Stimulated activated CD4-positive, alpha-beta T cell treated with anti-CD3 and anti-CD28 coated beads, TNF-alpha, amount 100 ng/mL, for 4 hours (primary cell): ENCODE measurements at places on chromosomes 6 and 20.
A peak's percentile ranks its signal among the peaks of the same experiment; 100 is the strongest.

DNA sequence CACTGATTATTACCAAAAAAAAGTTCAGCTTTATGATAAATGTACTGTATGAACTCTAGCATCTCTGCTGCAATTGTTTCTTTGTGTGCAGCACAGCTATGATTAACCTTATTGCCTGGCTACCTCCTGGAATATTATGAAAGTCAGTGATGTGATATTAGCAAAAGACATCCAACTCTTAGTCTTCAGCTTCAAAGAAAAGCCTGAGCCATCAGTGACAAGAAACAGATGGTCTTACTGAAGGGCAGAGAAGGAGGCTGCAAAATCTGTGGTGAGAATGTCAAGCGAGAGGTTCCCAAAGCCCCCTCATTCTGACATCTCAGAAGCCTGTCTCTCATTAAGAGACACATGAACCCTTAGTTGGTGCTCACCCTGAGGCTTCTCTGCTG is 89.4 kb upstream of the TNFAIP3 start:
- no peak for DNase-seq

DNA sequence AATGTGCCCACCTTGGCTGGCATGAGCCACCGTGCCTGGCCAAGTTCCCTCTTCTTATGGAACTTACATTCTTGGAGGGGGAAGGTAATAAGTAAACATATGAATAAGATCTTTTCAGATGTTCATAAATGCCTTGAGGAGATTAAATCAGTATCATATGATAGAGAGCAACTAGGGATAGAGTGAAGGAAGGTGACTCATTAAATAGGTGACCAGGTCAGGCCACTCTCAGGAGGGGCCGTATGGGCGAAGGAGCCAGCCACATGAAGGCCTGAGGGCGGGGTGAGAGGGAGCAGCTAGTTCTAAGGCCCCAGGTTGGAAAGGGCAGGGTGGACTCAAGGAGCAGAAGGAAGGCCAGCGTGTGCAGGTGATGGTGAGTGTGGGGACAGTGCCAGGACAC is 91.1 kb downstream of the UST start:
- DNase-seq = no peak

DNA sequence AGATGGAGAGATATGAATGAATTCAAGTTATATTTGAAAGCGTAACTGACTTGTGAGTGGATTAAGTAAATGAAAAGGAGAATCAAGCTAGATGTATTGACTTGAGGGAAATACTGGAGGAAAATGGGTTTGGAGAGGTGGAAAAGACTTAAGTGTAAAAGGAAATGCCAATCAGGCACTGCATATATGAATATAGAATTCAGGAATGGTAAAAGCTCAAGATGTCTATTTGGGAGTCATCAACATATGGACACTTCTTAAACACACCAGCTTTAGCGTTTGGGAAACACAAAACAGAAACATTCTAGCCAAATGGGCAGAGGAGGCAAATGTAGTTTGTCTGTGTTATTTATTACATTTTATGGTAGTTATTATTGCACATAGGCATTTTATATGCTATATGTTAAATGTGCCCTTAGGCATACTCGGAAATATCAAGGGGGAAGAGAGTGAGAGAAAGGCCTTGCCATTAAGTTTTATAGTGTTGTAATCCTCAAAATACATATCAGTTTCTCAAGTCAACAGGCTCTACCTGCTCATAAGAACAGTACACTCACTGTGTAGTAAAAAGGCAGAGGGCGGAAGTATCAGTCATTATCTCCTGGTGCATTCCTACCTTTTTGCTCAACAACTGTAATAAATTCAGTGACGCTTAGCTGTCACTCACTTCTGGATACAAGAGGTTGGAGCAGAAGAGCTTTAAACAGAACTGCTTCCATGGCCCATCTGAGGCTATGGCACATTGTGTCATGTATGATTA is 33.7 kb upstream of the ME1 start:
- DNase-seq = no peak

DNA sequence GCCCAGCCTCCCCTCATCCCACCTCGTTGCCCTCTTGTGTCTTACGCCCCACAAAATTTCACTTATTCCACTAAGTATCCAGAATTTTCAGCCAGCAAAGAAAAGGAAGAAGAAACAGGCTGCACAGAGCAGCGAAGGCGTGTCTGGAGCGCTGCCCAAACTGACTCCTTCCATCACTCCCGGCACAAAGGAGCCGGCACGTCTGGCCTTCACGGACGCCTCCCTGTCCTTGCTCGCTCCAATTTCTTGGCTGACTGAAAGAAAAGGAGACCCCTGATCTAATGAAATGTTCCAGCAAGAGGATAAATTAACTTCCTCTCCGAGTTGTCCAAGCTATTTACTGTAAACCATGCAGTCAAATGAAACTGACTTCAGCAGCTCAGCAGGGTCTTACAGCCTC is 152.3 kb upstream of the CDH4 start:
- DNase-seq = no peak

DNA sequence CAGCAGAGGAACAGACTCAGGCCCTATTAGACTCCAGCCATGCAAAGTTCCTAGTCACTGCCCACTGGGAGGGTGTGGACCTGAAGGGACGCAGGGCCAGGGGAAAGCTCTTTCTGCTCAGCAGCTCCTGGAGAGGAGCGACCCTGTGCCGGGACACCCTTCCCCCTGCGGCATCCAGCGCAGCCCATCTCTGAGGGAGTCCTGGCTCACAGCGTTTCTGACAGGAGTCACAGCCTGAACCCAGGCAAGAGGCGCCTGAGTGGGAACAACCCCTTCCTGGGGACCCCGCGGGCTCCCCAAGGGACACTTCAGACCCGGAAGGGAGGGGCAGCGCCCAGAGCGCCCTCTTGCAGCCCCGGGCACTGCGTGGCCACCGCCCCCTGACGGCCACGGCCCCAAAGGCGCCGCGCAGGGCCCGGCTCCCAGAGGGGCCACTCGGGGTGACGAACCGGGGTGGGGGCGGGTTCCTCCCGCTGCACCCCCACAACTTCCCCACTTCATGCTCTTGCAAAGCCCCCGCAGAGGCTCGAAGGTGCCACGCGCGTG is 862 bp downstream of the UCKL1 start:
- DNase-seq = peak; percentile 36

GRCh38 chr20:52118696-52119095 is 72.9 kb downstream of the ZFP64 start:
- no peak for DNase-seq

DNA sequence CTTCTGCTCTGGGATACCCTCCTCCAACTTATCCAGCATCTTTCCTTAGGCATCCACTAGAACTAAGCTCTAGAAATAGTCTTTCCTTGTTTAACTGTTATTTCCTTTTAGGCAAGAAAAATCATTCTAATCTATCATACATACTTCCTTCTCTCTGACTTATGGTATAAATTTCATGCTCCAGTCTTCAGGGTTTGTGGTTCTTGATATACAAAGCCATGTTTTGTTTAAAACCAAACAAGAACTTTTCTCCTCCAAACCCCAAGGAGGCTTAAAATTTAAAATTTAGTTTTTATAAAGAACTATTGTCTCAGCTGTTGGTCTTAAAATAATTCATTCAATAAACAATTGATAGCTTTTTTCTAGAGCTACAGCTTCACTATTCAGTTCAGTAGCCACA is 77.2 kb downstream of the CD164 start:
- DNase-seq = no peak

DNA sequence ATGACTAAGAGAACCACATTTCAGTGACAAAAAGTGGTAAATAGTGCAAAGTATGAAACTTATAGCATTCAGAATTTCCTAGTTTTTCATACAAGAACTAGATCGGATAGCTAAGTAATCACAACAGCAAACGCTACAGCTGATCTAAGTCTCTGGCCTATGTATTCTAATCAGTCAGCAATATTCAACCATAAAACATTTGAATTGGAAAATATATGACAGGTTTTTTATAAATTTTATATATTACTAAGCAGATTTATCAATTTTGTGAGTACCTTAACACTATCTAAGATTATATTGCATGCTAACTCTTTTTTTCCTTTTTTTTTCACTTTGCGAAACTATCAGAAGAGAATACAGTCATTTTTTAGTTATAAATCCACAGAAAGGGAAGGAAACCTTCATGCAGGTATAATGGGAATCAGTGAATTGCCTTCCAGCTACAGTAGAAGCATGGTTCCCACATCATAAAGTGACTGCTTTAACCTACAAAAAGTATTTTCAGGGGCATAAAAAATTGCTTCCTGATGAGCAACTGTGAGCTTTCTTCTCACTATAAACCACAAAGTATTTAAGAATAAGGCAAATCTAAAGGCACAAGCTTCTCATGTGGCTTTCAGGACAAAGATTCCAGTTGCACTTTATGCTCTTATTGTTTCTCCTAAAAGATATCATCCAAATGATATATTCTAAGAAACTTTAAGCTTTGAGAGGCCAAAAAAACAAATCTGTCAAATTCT is 74.0 kb upstream of the GJE1 start:
- DNase-seq = no peak

GRCh38 chr20:41027366-41027765 is 1.3 kb upstream of the TOP1 start:
- no peak for DNase-seq

GRCh38 chr6:43781941-43782704 is 12.1 kb downstream of the VEGFA start:
- no peak for DNase-seq

DNA sequence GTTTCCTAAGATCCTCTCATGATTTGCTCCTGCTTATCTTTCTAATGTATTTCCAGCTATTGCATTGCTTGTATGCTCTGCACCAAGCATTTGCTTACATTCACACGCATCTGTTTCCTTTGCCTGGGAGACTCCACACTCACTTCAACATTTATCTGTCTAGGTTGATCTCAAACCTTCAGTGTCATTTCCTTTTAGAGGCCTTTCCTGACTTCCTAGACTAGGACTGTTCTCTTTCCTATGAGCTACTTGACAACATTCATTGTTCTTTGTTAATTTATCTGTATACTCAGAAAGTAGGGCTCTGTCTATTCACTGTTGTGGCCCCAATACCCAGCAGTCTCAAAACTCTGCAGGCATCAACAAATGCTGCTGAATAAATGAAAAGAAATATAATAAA is 84.4 kb downstream of the WASF1 start:
- no peak for DNase-seq

DNA sequence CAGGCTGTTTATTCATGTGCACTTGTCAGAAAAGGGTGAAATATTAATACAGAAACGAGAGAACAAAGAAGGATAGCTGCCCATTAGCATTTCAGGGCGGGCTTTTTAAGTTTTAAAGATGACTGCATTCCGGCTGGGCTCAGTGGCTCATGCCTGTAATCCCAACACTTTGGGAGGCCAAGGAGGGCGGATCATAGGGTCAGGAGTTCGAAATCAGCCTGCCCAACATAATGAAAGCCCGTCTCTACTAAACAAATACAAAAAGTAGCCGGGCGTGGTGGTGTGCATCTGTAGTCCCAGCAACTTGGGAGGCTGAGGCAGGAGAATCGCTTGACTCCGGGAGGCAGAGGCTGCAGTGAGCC is 130.5 kb downstream of the HFE start:
- no peak for DNase-seq

GRCh38 chr6:53202052-53202451 is 53.4 kb upstream of the GCM1 start:
- no peak for DNase-seq

DNA sequence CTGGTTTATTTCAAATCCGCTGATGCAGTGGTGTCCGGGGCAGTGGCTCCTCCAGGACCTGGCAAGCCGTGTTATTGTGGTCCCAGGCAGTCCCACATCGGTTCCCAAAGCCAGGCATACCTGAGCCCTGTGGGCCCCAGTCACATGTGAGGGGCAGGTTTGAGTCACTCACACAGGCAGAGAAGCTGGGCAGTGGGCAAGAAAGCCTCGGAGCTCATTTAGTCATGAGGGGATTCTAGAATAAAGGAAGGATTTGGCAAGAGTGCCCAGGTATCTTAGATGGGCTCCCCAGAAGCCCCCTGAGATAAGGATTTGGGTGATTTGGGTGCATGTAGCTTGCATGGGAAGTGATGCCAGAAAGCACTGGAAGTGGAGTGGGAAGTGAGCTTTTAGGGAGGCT is 37.3 kb downstream of the SYNDIG1 start:
- no peak for DNase-seq

- DNase-seq = no peak
These were observed 573.5 kb downstream of the CD109 start for GRCh38 chr6:74269600-74269858.

DNA sequence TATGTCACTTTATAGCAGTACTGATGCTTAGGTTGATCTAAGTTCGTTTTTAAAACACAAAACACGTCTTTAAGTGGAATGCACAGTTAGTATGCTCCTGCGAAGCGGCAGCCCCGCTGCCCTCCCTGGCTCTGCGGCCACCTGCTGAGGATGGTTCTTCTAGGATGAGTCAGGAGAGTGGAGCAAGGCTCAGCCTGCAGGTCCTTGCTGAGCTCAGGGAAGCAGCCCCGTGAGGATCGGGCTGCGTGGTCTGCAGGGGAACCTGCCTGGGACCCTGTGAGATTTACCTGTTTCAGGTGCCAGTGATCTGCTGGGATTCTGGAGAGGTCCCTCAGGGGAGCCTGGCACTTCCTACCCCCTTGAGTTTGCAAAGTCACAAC is 57.5 kb downstream of the SYNJ2 start:
- no peak for DNase-seq

DNA sequence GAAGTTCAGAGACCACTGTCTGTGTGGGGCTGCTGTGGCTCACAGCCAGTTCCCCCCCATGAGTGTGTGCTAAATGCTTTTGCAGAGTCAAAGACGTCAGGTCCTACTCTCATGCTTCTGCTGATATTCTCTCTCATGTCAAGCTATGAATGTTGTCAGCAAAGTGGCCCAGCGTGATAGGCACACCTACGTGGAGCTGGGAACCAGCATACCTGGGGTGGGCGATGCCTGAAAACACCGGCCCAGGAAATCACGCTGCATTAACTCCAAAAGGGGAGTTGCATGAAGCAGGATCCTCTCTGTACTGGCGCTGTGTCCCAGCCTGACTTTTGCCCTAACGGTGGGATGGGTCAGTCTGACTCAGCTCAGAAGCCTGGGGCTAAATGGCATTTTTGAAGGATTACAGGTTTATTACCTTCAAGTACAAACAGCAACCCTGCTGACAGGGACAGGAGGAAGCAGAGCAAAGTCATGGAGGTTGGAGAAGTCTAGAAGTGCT is 9.0 kb upstream of the MRPS10 start:
- no peak for DNase-seq
